Colonic mucosa (tissue), 4 donors: ENCODE measurements at places on chromosomes 2 and 18.
A peak's percentile ranks its signal among the peaks of the same experiment; 100 is the strongest.

DNA sequence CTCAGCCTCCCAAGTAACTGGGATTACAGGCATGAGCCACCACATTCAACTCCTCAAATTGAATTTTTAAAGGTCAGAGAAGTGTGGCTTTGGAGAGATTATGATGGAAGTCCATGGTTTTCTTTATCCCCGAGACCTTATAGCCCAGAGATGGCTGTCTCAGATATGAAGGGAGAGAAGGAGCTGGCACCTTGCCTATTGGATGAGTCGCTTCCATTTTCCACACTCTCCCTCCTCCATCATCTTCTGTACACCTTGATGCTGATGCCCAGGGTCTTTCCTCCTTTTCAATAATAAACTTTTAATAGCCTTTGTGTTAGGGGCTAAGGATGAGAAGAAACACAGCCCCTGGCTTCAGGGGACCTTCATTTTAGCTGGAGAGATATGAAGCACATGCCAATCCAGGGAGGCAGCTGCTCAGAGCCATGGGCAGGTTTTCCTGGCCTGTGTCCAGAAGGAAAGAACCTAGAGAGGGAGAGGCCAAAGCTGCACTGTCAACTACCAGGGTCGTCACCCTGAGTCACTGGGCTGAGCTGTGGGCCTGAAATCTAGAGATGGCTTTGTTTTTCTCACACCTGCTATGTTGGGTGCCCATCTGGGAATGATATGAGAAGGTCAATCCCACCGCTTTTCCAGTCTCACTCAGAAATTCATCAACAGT is 146.0 kb upstream of the SERTAD2 start:
- no peak for DNase-seq

DNA sequence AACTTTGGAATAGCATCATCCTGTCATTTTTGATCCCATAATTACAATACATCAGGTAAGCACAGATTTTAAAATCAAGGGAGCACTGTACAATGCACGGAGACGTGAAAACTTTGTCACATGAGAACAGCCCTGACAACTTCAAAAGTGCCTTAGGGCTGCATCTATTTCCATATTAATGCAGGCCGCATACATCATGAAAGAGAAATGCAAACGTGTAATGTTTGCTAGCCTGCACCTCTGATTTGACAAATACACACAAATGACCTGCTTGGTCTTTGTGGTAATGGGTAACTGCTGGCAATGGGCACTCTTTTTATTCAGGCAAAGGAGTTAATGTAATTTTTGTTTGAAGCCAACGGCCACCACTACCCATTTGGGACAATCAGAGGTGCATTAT is 202.0 kb upstream of the EPHA4 start:
- DNase-seq, result no peak

- no peak for DNase-seq
Measured at GRCh38 chr2:28707592-28707991, 44.0 kb upstream of the PPP1CB start.

GRCh38 chr2:170206246-170206645 is 28.3 kb downstream of the MYO3B start:
- no peak for DNase-seq

GRCh38 chr2:130359466-130359865 is 3.6 kb downstream of the PTPN18 start:
- no peak for DNase-seq

DNA sequence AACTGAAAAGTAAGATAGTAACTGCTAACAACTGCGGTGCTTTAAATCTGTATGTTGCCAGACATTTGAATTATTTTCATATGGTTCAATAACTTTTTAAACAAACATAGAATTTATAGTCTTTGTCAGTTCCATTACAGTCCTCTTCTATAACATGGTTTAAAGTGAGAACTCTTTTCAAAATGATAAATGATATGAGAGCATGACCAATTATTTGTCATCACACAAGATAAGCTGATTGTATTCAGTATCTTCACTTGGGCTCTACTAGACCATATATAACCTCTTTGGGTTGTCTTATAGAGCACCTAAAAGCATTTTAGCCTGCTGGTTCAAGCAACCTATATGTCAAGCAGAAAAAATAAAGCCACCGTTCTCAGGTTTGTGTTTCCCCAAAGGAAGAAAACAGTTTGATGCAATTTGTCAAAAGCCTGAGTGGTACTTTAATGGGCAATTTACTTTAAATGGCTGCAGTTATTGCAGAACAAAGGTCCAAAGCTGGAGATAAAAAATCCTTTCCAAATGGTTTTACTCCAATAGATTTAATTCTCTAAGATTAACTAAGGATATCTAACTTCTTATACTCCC is 298.4 kb downstream of the FSIP2 start:
- no peak for DNase-seq

GRCh38 chr18:33291539-33291938 is 149.0 kb downstream of the CCDC178 start:
- DNase-seq, result no peak

- no peak for DNase-seq
Measured at GRCh38 chr2:143833015-143833660, 686.8 kb downstream of the ZEB2 start.

DNA sequence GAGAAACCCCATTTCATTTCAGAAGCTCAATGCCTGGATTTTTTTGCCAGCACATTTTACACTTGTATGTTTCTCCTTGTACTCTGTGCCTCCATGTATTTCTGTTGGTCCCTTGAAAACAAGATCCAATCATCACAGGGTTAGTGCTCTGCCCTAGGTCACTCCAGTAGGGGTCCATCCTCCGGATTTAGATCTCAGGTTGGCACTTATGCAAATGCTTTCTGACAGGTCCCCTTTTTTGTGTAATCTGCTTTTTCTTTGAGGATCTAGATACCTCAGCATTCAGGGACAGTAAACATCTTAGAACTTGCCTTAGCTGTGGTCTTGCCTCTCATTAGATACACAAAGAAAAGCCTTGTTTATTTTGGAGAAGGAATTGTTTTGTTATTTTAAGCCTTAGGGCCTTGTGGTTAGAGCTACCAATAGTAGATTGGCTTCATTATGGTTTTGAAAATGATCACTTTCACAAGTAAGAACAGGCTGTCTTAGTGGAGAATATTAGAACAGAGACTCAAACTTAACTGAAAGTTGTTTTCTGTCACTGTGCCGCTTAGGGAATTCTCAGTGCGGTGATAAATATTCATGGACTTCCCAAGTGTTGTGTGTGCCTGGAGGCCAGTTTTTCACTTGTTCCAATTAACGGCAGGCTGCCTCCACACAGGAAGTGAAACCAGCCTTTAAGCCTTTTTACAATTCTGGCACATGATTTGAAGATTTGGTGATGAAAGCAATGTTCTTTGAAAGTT is 7.8 kb downstream of the MERTK start:
- no peak for DNase-seq

DNA sequence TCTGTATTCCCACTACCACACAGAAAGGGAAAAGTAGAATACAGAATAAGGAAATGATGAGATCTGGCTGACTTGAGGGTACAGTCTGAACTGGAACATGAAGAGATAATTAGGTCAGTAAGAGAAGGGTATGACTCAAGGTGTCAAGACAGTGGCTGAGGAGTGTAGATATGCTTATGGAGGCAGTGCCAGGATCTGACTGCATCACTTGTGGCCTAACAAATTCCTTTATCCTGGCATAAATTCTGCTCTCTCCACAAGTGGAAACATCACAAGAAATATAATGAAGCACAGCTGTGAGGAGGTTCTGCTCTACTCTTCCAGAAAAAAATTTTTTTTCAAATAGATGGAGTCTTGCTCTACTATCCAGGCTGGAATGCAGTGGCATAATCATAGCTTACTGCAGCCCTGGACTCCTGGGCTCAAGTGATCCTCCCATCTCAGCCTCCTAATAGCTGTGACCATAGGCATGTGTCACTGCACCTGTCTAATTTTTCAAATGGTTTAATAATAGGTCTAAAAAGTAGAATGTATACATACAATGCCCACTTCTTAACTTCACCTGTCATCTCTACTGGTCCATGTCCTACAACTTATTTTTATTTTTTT is 85.3 kb downstream of the C2orf74 start:
- no peak for DNase-seq

DNA sequence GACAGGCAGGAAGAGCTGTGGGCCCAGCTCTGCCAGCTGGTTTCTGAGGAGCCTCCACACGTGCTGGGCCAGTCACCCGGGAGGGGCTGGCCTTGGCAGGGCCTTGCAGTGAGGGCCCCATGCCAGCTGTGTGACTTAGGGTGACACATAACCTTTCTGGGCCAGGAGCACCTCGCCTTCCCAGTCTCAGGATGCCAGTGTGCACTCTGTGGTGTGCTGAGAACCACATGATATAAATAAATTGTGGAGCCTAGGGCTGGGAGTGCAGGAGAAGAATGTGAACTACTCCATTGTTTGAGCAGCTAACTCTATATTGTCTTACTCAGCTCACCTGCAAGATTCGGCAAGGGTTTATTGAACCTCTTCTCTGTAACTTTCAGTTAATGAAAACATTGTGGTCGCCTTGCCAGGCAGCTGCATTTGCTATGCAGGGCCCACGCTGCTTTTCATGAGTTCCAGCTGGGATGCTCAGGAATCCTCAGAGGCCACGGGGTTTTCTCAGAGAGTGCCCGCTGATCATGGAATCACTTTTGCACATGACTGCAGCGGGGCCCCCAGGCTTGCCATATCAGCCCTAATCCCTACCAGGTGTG is 222.3 kb downstream of the SH3RF3 start:
- no peak for DNase-seq

- peak; percentile 85 for DNase-seq
Measured at GRCh38 chr18:12015416-12016062, 34.2 kb downstream of the IMPA2 start.

DNA sequence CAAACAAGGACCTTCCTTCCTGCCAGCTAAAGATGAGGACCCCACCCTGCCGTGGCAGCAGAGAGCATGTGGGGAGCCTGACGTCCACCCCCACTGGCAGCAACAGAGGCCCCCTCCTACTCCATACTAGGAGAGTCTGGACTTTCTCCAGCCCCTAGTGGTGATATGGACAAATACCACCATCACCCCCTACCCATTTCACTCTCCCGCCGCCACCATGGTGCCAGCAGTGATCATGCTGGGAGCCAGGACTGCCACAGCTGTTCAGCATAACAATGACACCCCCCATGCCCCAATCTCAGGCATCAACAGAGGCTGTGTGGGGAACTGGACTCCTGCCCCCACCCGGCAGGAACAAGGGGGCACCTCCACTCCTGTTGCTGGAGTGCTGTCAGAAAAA is 42.7 kb upstream of the ATP9B start:
- DNase-seq, result no peak

DNA sequence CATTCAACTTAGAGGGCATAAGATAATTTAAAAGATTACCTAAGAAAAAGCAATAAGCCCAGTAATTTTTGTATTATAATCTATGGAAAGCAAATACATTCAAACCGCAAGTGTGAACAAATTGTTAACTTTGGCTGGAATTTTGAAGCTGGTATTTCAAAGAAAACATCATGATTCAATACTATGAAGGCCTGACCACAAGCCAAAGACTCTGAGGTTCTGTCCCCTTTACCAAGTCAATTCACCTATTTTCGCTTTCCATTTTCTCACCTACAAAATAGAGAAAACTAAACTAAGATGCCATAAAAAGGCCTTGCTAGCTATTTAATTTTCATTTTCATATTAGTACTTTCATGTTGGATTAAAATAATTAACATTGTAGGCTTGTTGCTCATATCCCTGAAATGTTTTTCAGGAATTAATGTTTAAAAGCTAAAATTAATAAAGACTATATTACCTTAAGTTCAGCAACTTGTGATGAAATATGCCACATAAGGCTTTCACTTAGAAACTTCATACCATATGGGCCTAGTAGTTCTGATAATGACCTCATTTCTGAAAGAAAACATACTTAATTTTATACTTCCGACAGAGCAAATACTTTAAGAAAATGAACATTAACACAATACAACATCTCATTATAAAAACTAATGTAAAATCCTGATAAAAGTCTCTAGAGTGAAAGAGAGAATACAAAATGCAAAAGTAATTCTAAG is 85.7 kb upstream of the FRZB start:
- no peak for DNase-seq

GRCh38 chr2:184357033-184357432 is 241.3 kb upstream of the ZNF804A start:
- no peak for DNase-seq

GRCh38 chr2:70094978-70095719 is 7.9 kb downstream of the PCBP1 start:
- peak; percentile 63 for DNase-seq

DNA sequence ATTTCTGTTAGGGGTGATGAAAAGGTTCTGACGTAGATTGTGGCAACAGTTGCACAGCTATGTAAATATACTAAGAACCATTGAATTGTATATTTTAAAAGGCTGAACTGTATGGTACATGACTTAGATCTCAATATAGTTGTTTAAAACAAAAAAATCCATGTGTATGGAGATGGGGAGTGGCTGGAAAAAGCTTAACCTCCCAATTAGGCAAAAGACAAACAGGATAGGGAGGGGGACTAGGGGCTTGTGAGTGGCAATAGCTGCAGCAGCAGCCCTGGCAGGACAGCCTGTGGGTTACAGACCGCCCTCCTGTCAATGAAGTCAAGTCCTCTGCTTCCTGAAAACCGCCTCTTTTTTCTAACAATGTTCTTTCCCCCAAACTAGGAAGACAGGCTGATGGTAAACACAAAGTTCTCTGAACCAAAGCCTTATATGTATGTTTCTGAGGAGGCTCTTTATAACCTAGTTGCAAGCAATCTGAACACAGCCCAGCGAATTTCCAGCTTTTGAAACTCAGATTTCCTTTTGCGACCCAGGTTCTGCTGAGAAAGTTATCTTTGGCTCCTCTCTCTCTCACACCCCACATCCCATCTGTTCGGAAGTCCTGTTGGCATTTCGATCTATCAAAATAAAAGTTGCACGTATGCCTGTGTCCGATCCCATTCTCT is 10.3 kb downstream of the ATP8B1 start:
- DNase-seq, result no peak

GRCh38 chr2:213021971-213022899 is 129.2 kb downstream of the IKZF2 start:
- DNase-seq, result no peak

DNA sequence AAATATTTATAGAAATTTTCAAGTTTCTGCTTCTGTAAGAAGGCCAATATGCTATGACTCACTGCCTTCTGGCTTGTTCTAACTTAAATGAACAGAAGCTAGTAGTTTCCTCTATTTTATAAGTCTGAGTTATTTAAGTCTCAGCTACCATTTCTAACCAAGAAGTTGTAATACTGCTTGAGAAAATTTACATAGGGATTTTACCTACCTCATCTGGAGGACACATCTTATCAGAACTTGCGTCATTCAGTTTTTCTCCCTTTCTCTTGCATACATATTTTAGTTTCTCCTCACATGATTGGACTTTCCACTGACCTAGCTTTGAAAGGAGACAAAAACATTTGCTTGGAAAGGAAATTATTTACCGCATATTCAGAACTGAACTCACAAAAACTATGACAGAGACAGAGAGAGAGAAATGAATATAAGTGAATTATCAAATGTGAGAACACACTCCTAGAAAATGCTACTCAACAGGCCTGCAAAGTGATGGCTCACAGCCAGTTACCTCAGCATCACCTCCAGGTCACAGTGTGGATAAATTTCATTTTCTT is 81.1 kb upstream of the CD302 start:
- no peak for DNase-seq

DNA sequence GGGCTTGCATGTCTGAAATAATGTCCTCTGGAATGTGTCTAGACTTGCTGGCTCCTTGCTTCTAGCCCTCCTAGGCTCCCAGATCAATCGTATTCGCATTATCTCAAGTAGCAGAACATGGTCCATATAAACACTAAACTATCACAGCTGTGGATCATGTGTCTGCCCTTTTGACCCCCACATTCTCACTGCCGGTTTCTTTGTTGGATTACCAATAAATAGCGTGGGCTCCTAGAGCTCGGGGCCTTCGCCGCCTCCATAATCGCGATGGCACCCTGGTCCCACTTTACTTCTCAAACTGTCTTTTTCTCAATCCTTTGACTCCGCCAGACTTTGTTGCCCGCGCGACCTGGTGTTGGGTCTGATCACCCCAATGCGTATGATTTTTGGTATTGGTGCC is 6.3 kb upstream of the SCYGR8 start:
- no peak for DNase-seq
